ENCODE measurements at places on chromosomes 1 and 21. TPM values are rescaled to one million over a fixed set of nuclear protein-coding genes. Genes with fewer than 3 reads are reported as not detected.

Gene RNF220
- polyA plus RNA-seq = 75.4 TPM

Gene NBPF6
- not detected for polyA plus RNA-seq

Gene ECM1
- 4.3 TPM for polyA plus RNA-seq

Gene DISP3
- polyA plus RNA-seq = not detected

Gene SLC37A1
- polyA plus RNA-seq = 6.0 TPM

Gene C1QC
- 52.8 TPM for polyA plus RNA-seq

Gene GJC2
- polyA plus RNA-seq = 0.18 TPM

Gene TNFAIP8L2
- 2.1 TPM for polyA plus RNA-seq

Gene UBE2U
- not detected for polyA plus RNA-seq

Gene ANKRD45
- polyA plus RNA-seq = 0.91 TPM

Gene L1TD1
- 0.05 TPM for polyA plus RNA-seq

Gene REN
- polyA plus RNA-seq = 2.9 TPM

Gene HPDL
- polyA plus RNA-seq = 0.62 TPM

Gene EPHA10
- polyA plus RNA-seq = 0.02 TPM

Gene WDR64
- 0.22 TPM for polyA plus RNA-seq

Gene ZNF672
- 7.3 TPM for polyA plus RNA-seq

Gene KRTAP10-3
- polyA plus RNA-seq = not detected

Gene HFM1
- polyA plus RNA-seq = 3.2 TPM

Gene LCE6A
- polyA plus RNA-seq = not detected

Gene GRIK3
- 0.18 TPM for polyA plus RNA-seq

Gene CA14
- polyA plus RNA-seq = 0.58 TPM

Gene DLGAP3
- 0.05 TPM for polyA plus RNA-seq

Gene SOD1
- polyA plus RNA-seq = 451 TPM

Gene WNT3A
- polyA plus RNA-seq = not detected

Gene C1orf185
- not detected for polyA plus RNA-seq

Gene PGLYRP3
- polyA plus RNA-seq = not detected
